ENCODE measurements at places on chromosomes 3 and 15.

DNA sequence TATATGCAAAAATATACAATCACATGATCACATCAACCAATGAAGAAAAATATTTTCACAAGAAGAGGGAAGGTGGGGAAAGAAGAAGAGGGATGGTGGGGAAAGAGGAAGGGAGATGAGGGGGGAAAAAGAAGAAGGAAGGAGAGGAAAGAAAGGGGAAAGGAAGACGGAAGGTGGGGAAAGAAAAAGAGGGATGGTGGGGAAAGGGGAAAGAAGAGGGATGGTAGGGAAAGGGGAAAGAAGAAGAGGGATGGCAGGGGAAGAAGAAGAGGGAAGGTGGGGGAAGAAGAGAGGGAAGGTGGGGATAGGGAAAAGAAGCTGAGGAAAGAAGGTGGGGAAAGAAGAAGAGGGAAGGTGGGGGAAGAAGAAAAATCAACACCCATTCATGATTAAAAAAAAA, 3.2 kb upstream of the GOLGB1 start:
- DNase-seq: no peak

DNA sequence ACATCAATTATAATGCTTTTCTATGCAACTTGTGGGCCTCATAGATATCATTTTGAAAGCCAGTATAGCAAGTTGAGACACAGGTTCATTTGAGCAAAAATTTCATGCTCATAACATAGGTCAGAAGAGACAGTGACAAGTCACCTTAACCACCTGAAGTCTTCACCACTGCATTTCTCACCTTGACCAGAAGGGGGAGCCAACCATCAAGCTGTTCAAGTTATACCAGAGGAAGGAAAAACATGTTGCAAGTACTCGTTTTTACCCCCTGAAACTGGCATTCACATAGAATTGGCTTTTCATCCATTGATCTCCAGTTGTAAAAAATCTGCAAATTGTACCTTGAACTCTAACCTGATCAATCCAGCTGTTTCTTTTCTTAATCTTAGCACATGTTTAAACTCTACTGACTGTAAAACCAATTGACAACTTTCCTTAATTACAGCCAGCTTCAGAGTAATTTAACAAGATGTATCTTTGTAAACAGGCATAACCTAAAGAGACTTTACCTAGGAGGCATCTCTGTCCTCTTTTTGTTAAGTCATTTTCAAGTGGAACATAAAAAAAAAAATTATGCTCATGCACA, 1.4 kb downstream of the LMOD3 start:
- peak; percentile 77 for DNase-seq

DNA sequence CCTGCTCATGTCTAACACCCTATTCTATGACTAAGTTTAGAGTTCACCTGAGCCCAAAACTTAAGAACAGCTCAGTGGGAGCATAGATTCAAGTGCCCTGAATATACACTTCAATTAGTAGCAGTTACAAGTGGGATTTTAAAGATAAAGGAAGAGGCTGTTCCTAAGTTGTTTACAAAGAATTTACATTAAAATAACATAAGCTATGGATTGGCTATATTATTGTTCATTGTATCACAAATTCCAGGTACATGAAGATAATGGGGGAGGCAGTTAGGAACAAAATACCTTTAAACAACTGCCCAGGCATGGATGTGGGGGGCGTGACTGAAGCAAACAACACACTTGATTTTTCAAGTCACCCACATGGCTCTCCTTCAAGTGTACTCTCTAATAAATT, 52.7 kb downstream of the ROPN1B start:
- DNase-seq: no peak

GRCh38 chr3:88147261-88147660, 2.5 kb upstream of the C3orf38 start:
- DNase-seq: no peak

- DNase-seq: no peak
Measured at GRCh38 chr3:86427343-86427742, 563.6 kb downstream of the VGLL3 start.

- no peak for DNase-seq
Measured at GRCh38 chr3:112605285-112605684, 35.7 kb downstream of the CCDC80 start.

DNA sequence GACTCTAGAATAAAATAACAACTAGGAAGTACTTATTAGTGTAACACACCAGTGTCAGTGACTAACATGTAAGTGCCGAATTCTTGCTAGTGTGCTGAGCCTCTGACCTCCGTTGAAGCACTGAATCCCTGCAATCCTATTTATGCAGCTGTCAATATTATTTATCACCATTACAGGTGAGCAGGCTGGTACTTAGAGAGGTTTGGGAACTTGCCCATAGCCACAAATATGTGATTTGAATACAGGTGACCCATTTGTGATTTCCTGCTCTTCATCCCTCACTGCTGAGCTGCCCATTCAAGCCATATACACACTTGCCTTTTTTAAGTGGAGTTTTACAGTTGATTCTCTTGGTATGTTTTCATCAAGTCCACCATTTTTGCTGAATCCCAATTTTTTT, 12.2 kb downstream of the EIF4E3 start:
- no peak for DNase-seq

- DNase-seq: no peak
Measured at GRCh38 chr3:59654480-59655417, 604.9 kb upstream of the CFAP20DC start.

- no peak for DNase-seq
Measured at GRCh38 chr15:37516621-37517020, 416.3 kb upstream of the MEIS2 start.

DNA sequence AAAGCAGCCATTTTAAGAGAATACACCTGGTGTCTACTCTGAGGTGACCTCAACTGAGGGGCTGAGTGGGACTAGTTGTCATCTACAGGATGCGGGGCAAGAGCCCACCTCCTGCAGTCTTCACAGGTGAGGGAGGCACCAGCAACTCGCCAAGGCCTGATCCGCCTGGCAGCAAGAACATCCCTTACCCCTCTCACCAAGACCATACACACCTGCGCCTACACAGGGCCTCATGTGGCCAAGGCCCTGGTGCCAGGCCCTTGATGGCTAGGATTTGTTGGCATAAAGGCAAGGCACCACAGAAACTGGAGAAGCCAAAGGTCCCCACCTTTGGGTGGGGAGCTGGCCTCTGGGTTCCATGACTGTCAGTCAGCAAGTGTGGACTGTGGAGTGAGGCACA, 18.4 kb downstream of the ELP6 start:
- DNase-seq: no peak

DNA sequence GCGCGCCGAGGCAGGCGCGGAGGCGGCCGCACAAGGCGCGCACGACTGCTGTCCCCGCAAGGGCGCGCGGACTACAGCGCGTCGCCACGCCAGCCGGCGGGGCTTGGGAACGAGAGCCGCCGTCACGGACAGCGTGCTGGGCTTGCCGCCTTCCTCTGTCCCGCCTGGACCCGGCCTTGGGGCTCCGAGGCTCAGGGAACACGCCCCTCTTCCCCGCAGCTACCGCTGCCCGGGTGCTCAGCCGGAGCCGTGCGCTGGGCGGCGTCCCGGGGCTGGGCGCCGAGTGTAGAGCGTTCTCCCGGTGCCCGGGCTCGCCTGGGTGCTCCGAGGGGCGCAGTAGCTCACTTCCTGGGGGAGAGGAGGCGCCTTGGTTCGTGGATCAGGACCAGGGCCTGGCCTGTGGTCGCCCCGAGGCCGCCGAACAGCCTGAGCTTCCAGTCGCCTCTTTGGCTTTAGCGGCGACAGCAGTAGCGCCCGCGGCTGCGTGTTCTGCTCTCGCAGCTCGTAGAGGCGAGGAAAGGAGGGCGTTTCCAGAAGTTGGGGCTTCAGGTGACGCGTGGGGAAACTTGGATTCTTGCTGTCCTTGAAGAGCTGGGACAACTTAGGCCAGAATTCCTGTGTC, 226.7 kb upstream of the C2CD4B start:
- DNase-seq: no peak

DNA sequence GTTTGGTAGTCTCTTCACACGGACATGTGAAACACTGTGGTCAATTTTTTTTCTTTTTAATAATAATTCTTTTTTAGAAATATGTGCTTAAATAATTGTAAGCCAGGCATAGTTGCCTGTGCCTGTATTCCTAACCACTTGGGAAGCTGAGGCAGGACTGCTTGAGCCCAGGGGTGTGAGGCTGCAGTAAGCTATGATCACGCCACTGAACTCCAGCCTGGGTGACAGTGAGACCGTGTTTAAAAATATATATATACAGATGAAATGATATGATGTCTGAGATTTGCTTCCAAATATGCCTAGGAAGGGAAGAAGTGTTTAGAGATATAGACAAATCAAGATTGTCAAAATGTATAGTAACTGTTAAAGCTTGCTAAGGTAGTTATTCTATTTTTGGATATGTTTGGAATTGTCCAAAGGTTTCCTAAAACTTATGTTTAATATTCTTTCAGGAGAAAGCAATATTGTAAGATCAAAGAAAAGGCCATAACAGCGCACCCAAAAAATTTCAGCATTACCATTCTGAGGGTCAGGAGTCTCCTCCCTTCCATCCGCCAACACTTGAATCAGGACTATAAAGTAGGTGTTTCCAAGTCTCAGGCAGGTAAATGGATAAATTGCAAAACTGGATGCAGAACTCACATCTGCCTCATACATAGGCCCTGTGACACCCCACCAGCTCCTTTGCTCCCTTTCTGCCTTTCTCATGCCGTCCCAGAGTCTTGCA, 532 bp upstream of the SELENOT start:
- DNase-seq: no peak

DNA sequence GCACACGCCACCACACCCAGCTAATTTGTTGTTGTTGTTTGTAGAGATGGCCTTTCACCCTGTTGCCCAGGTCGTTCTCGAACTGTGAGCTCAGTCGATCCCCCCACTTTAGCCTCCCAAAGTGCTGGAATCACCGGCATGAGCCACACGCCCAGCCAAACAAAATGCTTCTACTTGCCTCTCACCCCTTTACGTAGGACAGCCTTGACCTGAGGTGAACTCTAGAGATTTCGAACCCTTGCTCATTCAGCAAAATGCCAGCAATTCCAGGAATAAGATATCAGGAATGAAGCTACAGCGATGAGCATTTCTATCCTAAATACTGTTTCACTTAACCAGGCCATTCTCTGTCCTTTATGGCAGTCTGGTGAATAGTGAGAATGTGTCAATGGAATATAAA, 135.0 kb downstream of the LRRK1 start:
- DNase-seq: no peak

- no peak for DNase-seq
Measured at GRCh38 chr15:65839354-65839901, 29.9 kb upstream of the RAB11A start.

- DNase-seq: no peak
Measured at GRCh38 chr3:23968463-23969184, 23.5 kb downstream of the NR1D2 start.

DNA sequence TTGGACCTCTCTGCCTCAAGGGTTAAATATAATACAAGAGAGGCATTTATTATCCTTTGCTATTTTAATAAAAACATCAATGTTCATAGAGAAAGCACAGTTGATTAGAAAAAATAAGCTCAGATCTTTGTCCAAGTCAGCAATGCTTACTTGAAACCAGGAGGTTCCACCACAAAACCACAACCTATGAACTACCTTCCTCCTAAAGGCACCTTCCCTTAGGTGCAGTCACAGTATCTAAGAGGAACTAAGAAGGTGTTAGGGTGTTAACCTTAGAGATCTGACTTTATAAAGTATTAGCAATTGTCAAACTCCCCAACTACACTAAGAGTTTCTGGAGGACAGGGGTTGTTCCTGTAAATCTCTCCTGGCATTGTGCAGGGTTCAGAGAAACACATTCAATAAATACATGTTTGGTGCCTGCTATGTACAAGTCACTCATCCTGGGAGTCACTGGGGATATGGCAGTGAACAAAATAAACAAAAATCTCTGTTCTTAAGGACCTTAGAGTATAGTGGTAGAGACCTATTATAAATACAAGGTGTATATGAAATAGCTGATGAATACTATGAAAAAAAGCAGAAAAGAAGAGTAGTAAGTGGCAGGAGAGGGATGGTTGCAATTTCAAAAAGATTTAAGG, 208.6 kb downstream of the NFKBIZ start:
- peak; percentile 7 for DNase-seq

DNA sequence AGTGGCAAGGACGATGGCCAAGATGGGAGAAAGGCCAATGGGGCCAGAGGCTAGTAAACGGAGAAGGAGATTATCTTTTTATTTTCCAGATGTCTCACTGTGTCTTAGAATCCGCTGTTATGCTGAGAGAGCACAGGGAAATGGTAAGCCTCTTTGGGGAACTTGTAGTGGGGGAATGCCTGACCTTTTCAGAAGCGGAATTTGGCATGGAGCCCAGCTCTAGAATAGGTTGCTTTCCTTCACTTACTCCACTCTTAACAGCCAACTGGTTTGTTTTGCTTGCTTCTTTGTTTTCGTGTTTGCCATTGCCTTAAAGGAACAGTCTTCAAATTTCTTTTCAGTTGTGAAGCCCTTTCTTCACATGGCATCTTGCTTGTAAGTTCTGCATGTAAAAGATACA, 316.2 kb upstream of the THRB start:
- DNase-seq: no peak
